ENCODE measurements at places on chromosomes 2 and 18. TPM values are rescaled to one million over a fixed set of nuclear protein-coding genes. Genes with fewer than 3 reads are reported as not detected.

The LHCGR gene
- total RNA-seq = not detected

GRCh38 chr2:151649966-151650365 is 84.3 kb downstream of the NEB start:
- no peak for DNase-seq

DNA sequence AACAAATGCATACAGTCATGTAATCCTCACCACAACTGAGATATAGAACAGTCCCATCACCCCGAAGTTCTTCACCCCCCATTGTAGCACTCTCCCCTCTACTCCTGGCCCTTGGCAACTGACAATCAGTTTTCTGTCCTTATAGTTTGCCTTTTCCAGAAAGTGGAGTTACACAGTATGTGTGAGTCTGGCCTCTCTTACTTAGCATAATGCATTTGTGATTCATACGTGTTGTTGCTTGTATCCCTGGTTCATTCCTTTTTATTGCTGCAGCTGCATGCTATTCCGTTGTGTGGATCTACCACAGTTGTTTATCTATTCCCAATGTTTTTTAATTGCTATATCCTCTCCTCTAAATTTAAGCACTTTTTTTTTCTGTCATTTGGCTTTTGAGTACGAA is 17.6 kb downstream of the ACYP2 start:
- DNase-seq = no peak

DNA sequence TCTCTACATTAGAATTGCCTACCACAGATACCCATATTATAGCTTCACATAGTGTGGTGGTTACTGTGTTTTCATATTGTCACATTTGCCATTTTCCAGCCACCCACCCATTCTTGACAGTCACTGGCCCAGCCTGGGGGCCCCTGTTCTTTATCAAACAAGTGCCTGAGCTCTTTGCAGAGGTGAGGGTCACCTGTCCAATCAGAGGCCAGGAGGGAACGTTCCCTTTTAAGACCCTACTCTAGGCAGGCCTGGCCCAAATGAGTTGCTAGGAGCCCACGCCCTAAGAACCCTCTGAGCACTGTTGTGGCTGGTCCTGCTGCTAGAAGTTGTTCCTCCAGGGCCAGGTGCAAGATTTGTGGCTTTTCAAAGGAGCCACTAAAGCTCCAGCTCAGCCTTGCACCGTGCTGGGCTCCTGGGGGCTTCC is 5.2 kb downstream of the IL37 start:
- DNase-seq = no peak

GRCh38 chr2:30428827-30429461 is 18.1 kb upstream of the LCLAT1 start:
- no peak for DNase-seq

- DNase-seq = no peak
Measured at GRCh38 chr2:11932048-11932512, 185.6 kb downstream of the LPIN1 start.

GRCh38 chr2:207883002-207883780 is 113.5 kb upstream of the FZD5 start:
- DNase-seq = no peak

GRCh38 chr2:59217360-59217759 is 976.2 kb upstream of the FANCL start:
- DNase-seq = no peak

The GPR45 gene
- not detected for total RNA-seq

GRCh38 chr2:190023860-190024259 is 38.7 kb downstream of the MSTN start:
- peak; percentile 41 for DNase-seq

- no peak for DNase-seq
Measured at GRCh38 chr18:59067873-59068272, 71.8 kb upstream of the SEC11C start.

GRCh38 chr2:162720559-162721271 is 117.9 kb downstream of the KCNH7 start:
- no peak for DNase-seq

GRCh38 chr18:79396431-79397246 is 909 bp downstream of the NFATC1 start:
- DNase-seq = no peak

The CXCR1 gene
- not detected for total RNA-seq

DNA sequence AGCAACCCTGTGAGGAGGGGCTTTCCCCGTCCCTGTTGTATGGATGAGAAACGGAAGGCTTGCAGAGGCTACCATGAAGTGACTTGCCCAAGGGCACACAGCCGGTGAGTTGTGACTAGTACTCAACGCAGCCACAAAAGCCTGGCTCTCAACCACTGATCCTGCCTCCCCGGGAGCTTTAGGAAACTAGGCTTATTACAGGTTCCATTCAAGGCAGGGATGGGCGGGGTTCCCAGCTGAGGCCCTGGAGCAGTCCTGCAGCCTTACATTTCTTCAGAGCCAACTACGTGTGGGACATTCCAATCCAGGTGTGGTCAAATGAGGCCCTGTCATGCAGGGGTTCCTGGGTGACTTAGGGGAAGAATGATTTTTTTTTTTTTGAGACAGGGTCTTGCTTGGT is 59.6 kb downstream of the MEX3C start:
- no peak for DNase-seq

DNA sequence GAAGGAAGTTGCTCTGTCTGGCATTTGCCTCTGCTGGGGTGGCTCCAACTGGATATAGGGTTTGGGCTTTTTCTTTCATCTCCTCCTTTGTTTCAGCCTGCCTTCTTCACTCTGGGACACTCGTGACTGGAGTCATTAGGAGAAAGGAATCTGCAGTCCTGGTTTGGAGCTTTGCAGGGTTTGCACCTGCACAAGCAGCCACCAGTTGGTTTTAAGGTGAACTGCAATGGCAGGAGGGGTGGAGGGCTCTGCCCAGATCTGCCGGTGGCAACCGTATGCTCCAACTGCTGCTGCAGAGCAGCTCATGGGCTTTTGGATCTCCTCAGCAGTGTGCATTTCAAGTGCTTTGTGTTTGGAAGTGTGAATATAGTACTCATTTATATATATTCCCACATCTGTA is 131.3 kb upstream of the MGAT5 start:
- DNase-seq = no peak

GRCh38 chr2:225472161-225472560 is 72.7 kb downstream of the NYAP2 start:
- no peak for DNase-seq

GRCh38 chr2:105909215-105909614 is 164.5 kb downstream of the NCK2 start:
- DNase-seq = no peak

Data from HFFc6 (cell line).